ENCODE measurements at places on chromosomes 11 and 22.
A peak's percentile ranks its signal among the peaks of the same experiment; 100 is the strongest.

DNA sequence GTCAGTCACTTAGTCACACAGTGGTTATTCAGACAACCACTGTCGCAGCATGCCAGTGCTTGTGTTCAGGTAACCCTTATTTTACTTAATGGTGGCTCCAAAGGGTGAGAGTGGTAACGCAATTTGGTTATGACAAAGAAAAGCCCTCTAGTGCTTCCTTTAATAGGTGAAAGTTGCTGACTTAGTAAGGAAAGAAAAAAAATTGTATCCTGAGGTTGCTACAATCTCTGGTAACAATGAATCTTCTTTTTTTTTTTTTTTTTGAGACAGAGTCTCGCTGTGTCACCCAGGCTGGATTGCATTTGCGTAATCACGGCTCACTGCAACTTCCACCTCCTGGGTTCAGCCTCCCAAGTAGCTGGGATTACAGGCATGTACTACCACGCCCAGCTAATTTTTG, 64.5 kb downstream of the C11orf91 start:
- DNase-seq, result no peak

- DNase-seq, result no peak
Observed at GRCh38 chr11:94925422-94926270, 47.7 kb downstream of the CWC15 start.

DNA sequence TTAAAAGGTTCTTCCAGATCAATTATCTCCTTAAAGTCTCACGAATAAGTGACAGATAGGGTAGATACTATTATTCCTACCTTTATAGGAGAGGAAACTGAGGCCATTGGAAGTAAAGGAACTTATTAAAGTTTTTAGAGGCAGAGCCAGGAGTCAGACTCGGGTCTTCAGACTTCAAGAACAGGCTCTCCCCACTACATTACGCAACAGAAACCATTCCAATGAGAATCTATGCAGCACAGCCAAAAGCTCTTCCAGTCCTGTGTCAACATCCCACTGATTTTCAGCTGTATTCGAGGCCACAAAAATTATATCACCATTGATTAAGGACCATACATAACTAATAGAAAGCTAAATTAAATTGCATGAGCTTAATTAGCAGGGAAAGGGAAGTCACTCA, 77.4 kb downstream of the RELT start:
- no peak for DNase-seq

DNA sequence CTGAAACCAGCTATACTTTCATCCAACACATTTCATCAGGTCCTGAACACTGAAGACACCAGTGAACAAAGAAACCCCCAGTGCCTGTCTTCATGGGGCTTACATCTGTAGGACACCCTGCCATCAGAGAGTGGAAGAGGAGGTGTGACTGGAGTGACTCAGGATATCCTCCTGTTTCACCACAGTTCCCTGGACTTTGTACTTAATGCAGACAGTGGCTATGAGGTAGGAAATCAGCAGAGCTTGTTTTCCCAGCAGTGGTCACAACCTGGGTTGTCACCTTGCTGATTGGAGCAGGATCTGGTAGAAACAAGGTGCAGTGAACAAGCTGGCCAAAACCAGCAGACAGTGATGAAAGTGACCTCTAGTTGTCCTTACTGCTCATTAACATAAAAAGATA, 128.8 kb downstream of the KIRREL3 start:
- peak; percentile 46 for DNase-seq

GRCh38 chr11:117546431-117547194, 219.0 kb downstream of the CEP164 start:
- no peak for DNase-seq

DNA sequence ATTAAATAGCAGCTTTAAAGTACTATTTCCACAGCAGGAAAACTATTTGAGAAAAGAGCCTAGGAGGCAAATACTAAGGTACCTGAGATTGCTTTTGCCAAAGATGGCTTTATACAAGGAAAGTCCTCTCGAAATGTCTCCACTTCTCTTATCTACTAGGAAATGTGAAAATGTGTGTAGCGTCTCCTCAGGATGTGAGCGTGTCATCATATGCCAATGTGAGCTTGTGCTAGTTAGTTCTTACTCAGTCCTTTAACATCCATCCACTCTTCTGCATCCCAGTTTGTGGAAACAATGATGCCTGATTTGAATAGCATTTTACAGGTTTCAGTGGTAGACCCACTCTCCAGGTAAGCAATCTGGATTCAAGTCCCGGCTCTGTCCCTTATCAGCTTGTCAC, 421.0 kb downstream of the DYNC2H1 start:
- DNase-seq, result no peak

GRCh38 chr11:129815596-129816461, at the start of gene TMEM45B:
Gene TMEM45B (plus strand): TSS chr11:129815848. CDS start chr11:129852483, 36,635 bp downstream.
- DNase-seq, result no peak

DNA sequence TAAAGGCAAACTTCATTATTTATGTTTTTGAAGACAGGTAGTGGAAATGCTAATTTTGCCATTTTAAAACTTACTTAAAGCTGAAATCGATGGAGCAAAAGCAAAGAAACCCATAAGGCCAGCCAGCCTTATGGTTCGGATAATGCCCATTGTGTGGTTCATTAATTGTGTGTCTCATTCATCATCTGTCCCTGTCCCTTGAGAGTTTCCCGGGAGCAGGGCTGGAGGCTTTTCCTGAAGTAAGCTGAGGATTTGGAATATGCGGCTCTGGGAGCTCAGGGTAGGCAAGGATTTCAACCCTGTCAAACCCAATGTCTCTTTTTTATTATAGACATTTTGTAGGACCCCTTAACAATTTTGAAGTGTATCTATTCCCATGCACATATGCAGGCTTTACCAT, 790.0 kb upstream of the KIRREL3 start:
- DNase-seq, result no peak

GRCh38 chr11:94851864-94852636, 83.9 kb downstream of the AMOTL1 start:
- DNase-seq, result no peak

- DNase-seq, result no peak
Observed at GRCh38 chr11:116517077-116517476, 255.7 kb downstream of the BUD13 start.

- DNase-seq, result no peak
Observed at GRCh38 chr11:24233041-24233440, 263.8 kb upstream of the LUZP2 start.

DNA sequence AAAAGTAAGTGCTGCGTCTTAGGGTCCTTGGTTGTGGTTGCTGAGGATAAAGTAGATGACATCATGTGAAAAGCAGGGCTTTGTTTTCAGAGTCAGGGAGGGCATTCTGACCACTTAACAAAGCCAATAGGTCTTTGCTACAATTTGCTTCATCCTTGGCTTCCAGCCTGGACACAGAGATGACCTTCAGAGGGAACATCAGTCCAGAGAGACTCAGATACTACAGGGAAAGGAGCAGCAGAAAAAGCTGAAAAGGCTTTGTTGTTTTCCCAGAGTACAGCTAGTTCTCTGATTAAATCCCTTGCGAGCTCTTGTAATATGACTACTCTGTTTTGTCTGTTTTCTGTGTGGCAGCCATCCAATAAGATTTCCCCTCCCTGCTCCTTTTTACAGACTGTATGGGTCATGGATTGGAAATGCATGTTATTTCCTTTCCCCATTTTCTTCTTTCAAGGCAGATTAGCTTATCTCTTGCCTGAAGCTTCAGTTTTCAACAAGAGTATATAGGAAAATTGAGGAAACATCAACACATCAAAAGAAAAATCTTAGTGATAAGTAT, 31.9 kb downstream of the ATG13 start:
- peak; percentile 37 for DNase-seq

DNA sequence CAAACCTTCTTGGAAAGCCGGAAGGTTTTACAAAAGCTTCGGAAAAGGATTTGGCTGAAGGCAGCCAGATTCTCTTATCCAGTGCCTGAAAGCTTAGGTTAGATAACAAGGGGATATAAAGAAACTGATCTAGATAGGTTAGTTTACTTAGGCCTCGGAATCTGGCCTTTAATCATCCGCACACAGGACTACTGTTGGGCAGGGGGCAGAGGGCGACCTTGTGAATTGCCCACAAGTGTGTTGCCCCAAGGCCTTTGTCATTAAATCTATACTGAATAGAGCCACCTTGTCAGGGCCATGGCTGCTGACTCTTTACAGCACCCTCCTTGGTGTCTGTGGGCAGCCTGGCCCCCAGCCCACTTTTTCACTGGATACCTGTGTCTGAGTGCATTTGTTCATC, 9.7 kb upstream of the MTMR2 start:
- peak; percentile 56 for DNase-seq

DNA sequence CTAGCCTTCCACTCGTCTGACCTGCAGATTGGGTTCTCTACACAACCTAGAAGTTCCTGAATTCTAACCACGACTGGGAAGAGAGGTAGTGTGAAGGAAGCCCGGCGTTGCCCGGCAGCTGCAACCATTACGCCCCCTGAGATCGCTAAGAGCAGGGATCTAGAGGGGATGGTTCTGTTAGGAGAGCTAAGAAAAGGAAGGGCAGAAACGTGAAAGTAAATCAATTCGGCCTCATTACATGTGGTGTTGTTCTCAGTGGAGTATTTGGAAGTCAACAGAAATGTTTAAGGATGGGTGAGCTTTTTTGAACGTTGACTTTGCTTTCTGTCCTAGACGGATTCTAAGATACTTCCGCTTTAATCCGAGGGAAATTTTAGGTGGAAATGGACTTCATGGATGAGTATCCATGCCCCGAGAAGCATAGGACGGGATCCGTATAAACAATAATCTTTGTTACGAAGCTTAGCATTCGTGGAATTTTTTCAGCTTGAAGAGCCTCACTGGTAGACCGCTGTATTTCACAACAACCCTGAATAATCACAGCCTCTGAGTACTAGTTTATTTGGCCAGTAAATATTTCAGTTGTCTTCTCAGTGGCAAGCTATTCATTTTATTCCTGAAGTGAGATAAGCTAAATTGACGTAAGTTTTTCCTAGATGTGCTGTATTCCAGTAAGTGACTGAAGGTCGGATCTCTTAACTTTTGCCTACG, 629 bp downstream of the ATP5MG start:
- peak; percentile 76 for DNase-seq

DNA sequence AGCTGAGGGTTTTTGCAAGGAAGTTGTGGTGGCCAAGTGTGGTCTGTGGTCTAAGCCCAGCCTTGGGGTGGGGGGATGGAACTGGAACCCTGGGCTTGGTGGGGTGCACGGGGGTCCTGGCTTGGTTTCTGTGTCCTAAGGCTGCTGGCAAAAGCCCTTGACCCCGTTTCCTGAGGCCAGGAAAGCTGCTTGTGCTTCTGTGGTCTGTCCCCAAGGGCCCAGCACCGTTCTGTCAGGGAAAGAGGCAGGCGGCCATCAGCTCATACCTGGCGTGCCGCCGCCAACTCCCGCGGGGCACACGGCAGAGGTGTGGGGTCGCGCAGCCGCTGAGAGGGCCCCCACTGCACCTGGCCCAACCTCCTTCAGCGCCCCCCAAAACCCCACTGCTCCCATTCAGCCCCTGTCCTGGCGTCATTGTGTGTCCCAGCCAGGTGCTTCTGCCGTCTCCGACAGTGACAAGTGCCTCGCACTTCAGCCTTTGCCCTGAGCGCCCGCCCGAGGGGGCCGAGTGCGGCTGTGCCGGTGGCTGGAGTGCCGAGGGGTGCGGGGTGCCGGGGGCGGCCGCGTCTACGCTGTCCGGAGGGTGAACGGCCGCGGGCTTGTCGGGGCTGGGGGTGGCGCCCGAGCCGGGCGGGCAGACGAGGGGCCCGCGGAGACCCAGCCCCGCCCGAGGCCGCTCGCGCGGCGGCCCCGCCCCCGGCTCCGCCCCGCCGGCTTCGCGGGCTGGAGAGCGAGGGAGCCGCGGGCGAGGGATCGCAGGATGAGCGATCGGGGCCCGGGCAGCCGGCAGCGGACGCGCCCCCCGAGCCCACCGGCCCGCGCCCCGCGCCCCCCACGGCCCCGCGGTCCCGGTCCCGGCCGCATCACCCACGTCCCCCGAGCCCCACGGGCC, at the start of gene CNIH2:
CNIH2 (plus strand) TSS at position 705 of the 892 bp plus-strand sequence. CDS start 282 bp downstream, outside the sequence.
- DNase-seq, result no peak

GRCh38 chr11:79471071-79471844, 30.4 kb upstream of the TENM4 start:
- no peak for DNase-seq

DNA sequence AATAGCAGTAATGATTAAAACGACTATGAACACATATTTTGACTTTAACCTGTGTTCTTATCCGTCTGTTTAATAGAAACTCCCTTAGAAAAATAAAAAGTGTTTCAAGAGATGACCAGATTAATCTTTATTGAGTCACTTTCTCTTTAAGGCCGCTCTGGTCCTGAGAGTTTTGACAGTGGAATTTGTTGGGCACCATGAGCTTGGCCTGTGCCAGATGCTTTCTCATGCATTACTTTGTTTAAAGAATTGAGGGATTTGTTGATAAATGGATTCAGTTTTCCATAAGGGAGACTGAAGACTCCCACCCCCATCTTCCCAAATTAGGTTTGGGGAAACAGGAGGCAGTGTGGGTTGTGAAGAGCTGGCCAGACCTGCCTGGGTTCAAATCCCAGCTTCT, 53.2 kb upstream of the ALX4 start:
- no peak for DNase-seq

DNA sequence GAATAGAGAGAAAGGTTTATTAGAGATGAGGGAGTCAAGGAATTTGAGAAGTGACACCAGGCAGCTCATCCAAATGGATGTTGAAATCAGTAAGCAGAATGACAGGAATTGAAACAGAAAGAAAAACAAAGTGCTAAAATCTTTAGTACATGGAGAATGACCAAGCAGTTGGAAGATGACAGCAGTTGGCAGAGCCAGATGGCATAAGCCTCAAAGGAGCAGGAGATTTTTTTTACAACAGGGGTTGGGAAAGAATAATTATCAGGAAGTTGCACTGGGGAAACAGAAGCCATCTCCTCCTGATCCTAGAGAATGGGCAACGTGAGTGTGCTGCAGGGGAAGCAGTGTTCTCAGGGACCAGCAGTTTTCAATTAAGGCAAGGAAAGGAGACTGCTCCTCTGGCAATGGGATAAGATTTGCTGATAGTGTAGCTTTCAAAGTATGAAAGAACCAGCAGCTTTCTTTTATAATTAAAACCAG, 28.9 kb downstream of the RAB39A start:
- DNase-seq, result no peak

GRCh38 chr11:2306452-2306823, 4.6 kb downstream of the TSPAN32 start:
- no peak for DNase-seq

GRCh38 chr11:102546923-102547471, 16.4 kb upstream of the MMP7 start:
- DNase-seq, result no peak

- DNase-seq, result no peak
Observed at GRCh38 chr11:10592331-10592730, 23.9 kb upstream of the LYVE1 start.

GRCh38 chr11:55847453-55847852, 8.9 kb downstream of the OR5D16 start:
- no peak for DNase-seq

DNA sequence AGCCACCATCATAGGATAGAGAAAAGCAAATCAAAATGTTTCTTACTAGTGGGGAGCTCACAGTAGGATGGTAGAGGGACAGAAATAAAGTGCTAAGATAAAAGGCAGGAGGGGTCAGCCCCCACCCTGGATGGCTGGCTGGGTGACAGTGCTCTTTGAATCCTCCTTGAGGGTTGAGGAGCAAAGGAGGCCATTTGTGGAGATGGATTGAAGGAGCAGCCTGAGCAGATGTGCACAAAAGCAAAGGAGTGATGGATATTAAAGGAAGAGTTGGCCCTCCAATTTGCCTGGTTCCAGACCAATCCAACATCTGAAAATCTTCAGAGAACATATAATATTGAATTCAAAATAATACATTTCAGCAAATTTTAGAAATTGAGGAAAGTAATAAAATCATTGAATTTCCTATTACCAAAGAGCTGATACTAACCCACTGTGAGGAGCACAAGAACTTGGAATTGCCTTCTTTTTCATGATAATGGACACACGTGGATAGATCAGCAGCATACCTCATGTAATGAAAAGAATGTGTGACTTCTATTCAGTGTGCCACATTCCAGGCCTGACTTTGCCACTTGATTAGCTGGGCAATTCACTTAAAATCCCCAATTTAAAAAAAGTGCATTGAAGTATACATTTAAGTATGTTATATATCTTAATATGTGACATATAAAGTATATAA, 287.0 kb downstream of the FAT3 start:
- DNase-seq, result no peak
